ENCODE measurements at places on chromosomes 7 and 10.

- DNase-seq = no peak
These were observed 114.1 kb downstream of the VIPR2 start for GRCh38 chr7:159030490-159031134.

DNA sequence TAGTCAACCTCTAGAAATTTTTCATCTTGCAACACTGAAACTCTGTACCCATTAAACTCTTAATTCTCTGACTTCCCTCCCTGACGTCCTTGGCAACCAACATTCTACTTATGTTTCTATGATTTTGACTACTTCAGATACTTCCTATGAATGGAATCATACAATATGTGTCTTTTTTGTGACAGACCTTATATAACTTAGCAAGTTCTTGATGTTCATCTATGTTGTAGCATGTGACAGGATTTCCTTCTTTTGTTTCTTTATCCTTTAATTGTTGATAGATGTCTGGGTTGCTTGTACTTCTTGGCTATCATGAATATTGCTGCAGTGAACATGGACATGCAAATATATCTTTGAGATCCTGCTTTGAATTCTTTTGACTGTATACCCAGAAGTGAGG, 240.8 kb downstream of the ADK start:
- DNase-seq = no peak

DNA sequence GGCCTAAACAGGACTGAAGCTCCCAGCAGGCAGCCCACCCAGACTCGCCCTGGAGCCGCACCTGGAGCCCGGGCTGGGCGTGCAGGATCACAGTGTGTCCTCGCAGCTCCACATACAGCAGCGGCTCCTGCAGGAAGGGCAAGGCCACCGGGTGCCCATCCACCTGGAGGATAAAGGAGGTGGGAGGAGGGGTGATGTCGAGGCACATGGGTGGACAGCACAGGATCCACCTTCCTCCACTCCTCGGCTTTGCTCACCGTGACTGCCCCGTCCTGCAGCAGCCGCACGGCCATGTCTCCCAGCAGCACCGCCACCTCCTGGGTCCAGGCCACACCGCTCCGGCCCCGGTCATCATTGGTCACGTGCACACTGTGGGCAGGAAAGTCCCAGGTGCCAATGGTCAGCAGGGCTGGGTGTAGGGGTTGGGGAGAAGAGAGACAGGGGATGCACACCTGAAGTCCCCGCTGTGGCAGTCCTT, 16.8 kb downstream of the ATP6V1F start:
- no peak for DNase-seq

DNA sequence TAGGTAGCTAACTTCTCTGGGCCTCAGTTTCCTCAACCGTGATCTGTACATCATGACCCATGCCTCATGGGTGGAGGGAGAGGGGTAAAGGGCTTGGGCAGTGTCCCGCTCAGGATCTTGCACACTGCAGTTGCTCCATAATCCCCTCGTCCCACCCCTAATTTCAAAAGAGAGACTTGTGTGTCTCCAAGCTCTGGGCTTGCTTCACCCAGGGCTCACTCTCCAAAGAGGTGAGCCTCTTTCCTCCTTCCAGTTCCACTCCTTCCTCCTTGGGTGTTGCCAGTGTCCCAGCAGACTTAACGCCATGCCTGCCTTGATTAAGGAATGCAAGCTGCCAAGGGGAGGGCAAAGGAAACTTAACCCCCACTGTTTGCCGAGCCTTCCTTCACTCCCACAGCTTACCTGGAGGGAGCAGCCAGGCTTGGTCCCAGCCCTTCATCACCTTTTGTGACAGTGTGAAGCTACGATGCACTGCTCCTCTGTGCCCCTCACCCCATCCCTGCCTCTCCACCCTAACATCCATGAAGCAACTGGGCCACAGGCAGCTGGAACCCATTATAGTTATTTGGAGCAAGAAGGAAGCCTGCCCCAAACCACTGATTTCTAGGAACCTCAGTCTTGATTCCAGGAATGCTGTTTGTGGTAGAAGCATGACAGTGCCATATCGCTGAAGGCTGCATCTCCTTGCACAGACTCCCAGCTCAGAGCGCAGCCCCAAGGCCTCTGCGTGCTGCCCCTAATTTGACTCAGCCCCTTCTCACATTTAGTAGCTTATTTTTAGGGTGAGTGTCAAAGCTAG, 363.3 kb downstream of the TNS3 start:
- no peak for DNase-seq

DNA sequence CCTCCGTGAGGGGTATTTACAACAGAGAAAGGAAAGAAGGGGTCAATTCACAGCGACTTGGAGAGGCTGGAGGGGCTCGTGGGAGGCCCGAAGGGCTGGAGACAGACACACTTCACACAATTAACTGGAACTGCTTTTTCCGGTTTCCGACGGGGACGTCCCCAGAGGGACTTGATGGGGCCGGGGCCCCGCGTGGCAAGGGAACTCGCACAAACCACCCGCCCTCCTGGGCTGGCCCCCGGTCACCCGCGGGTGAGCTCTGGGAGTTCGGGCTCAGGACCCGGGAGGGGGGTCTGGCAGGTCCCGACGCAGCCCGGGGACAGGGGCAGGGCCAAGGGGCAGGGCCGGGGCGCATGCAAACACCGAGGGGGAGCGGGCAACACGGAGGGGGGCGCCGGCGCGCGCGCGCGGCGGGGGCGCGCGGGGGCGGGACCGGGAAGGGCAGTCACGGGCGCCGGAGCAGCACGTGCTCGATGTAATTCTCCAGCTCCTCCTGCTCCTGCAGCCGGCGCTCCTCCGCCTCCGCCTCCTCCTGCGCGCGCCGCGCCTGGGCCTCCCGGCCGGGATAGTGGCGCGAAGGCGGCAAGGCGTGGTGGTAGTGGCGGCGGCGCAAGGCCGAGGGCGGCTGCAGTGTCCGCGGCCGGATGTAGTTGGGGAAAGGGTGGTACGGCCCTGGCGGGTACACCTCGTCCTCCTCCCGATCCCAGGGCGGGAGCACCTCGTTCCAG, 2.7 kb downstream of the VGF start:
- DNase-seq = no peak

- peak; percentile 51 for DNase-seq
These were observed 10.9 kb downstream of the CDHR1 start for GRCh38 chr10:84205049-84205852.

DNA sequence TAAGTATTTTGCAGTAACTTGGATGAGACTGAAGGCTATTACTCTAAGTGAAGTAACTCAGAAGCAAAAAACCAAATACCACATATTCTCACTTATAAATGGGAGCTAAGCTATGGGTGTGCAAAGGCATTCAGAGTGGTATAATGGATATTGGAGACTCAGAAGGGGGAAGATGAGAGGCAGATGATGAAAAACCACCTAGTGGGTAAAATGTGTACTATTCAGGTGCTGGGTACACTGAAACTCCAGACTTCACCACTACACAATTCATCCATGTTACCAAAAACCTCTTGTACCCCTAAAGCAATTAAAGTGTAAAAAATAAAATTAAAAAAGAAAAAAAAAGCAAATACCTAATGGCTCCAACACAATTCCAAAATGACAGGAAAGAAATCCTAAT, 351.7 kb downstream of the NXPH1 start:
- no peak for DNase-seq

DNA sequence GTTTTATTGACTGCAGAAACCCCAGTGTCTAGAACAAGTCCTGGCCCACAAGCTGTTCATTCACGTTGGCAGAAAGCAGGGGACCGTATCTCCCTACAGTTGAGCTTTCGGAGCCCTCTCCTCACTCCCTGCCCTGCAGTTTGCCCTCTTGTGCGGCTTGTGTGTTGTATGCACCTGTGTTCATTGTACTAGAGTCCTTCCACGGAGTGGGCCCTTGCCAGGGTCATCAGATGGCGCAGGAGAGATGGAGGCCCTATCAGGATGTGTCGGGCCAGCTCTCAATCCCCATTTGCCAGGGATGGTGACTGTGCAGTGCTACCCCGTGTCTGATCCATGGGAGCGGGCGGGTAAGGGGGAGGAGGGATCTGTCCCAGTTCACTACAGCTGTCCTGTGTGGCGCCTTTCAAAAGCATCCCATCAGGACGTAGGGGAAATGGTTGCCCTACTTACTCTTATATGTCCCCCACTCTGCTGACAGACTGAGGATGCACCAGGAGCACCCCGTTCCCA, 77.4 kb upstream of the PRR15 start:
- DNase-seq = no peak

GRCh38 chr7:87445897-87446296, 29.6 kb downstream of the ABCB4 start:
- DNase-seq = no peak

- no peak for DNase-seq
These were observed 27.4 kb upstream of the HSPA12A start for GRCh38 chr10:116769791-116770190.

- DNase-seq = no peak
These were observed 178.3 kb upstream of the ZMIZ1 start for GRCh38 chr10:78890506-78890905.

GRCh38 chr7:119421657-119422056, 851.3 kb upstream of the KCND2 start:
- DNase-seq = no peak

GRCh38 chr10:98919899-98920298, 315.8 kb downstream of the HPSE2 start:
- no peak for DNase-seq

GRCh38 chr10:13268841-13269240, 31.0 kb downstream of the PHYH start:
- DNase-seq = no peak

DNA sequence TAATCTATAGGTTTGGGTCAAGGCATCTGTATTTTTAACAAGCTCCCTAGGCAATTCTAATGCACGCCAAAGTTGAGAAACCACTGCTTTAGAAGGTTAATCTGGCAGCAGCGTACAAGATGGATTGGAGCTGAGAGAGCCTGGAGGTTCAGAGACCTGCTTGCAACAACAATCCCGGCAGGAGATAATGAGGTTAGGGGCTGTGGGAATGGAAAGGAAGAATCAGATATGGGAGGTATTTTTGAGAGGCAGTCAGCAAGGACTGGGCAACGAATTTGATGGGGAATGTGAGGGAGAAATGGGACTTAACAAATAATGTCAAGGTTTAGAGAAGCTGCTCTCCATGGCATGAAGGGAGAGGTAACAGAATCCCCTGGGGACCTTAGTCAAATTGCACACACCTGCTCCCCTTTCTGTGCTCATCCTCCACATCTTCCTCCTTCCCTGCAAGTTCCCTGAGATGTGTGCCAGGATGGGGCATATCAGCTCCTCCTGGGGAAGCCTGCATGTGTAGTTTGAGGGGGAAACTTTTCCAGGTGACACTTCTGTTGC, 731.0 kb upstream of the GALNT17 start:
- no peak for DNase-seq

GRCh38 chr10:59687657-59688056, 22.0 kb downstream of the SLC16A9 start:
- DNase-seq = no peak

DNA sequence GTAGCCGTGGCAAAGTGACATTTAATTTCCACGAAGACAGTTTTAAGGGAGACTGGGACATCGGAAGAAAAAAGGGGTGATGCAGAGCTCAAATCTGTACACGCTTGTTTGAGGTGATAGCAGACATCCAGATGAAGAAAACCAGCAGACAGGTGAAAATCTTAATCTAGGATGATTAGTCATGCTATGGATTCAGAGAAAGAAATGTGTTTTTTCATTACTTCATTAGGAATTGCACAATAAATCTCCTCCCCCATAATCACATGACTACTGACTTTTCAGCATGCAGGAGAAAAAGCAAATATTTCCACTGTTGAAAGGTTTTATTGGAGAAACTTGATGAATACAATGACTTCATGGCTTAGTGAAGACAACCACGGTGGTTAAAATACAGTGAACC, 2.5 kb downstream of the NUDT5 start:
- no peak for DNase-seq

DNA sequence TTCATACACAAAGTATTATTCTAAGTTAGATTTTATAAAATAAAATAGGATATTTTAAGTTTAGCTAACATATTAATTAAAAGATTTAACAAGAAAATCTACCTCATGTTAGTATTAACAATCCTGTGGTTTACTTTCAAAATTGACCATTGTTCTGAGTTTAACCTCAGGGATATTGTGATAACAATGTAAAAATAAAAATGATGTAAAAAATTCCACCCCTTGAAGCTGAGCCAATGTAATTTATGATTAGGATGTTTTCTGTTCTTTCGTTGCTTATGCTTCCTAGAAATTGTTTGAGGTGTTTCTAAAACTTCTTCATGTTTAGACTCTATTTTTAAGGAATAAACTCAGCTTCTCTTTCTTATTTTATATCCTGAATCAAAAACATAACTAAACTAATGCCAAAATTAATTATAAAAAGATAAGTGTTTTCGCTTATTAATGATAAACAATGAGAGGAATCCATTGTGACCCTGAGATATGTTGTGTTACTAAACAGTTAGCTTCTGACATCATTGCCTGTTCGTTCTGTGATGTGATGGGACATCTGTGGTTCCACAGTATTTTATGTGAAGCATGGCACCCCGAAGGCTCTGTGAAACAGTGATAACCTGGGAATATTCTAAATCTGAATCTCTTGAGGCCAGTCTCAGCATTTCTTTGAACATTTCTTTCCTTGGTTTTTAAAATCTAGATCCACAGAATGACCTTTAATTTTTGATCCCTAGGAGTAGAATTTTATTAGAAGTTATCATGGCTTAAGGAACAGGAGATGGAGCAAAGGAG, 340.8 kb downstream of the ARL4A start:
- no peak for DNase-seq

- DNase-seq = peak; percentile 45
These were observed 1.8 kb downstream of the BRI3 start for GRCh38 chr7:98283127-98283886.

- no peak for DNase-seq
These were observed 183.2 kb downstream of the PRPF18 start for GRCh38 chr10:13769946-13770345.

DNA sequence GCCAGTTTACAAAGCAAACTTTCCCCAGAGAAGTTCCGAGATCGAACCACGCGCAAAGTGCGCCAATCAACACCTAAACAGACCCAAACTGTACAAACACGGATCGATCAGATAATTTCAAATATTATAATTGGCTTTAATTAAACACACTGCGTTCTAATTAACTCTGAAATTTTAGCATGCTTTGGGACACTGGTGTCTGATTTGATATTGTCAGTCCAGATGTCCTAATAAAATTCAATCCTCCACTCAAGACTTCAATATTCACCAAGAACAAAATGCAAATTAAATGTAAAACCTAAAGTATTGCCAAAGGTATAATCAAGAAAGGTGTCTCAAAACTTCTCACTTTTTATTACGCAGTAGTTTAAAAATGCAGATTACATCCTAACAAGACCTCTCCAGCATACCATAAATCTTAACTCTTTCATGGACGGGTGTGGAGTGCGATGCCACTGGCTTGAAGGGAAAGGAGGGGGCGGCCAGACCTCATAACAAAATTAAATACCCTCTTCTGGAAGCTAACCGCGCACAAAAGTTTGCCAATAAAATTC, 5.9 kb upstream of the EBF3 start:
- DNase-seq = no peak

DNA sequence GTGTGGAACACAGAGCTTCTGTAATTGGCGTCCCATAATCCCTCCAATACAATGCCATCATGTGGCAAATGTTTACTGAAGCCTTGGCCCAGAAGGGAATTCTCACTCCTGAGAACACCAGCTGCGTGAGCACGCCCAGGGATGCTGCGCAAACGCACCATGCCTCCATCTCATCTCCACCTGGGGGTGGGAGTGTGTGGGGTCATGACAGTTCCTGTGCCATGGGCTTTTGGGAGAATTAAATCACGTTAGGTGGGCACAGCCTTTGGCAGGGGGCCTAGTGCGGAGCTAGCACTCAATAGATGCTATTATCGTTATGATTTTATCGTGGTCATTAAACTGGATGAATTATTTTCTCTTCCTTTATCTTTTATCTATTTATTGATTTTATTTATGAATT, 15.8 kb downstream of the WDFY4 start:
- no peak for DNase-seq
